ENCODE measurements at places on chromosomes 4 and X.

GRCh38 chr4:57679969-57680368 lies 569.8 kb upstream of the IGFBP7 start:
- DNase-seq: no peak

- DNase-seq: no peak
These were observed 71.5 kb downstream of the AFF1 start for GRCh38 chr4:87006426-87006675.

DNA sequence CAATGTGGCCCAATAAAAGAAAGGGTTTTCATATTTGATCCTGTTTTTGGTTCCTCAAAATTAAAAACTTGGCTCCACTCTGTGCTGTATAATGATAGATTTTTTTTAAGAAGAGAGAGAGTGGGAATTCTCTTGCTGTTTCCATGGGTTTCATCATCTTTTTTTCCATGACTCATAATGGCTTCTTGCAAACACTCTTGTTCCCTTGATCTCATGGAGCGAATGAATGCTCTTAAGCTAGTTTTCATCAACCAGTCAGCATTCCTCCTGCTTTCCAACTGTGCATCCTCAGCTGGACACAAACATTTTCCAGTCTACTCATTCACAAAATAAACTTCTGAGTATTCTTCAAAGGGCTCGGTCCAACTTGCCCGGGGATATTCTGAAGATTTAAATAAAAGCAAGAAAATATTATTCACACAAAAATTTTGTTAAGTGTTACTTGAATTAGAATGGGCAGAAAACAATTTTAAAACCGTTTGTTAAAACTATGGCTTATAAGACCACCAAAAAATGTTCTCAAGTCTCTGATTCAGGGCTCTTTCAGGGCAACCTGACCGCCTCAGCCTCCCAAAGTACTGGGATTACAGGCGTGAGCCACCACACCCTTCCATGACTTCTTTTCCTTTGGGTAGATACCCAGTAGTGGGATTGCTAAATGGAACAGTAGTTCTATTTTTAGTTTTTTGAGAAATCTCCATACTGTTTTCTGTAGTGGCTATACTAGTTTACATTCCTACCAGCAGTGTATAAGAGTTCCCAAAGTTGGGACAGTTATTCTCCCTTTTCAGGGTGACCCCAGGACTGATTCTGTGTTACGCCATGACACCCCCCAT lies 64.7 kb downstream of the TMEM156 start:
- peak; percentile 99 for DNase-seq

DNA sequence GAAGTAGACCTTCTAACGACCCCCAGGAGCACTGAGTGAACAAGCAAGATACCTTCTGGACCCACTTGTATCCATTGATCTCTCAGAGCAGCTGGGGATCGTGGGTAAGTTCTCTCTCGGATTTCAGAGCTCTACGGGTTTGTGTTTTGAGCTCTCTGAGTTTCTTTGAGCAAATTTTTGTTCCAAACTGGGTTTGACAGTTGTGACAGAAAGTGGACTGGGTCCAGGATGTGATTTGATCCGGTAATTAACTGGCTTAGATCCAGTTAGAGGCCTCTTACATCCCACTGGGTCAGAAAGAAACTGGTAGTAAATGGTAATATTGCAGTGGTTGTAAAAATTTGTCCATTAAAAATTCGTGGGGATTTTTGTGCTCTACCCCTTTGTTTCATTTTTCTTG lies 459.2 kb downstream of the INPP4B start:
- DNase-seq: no peak

GRCh38 chr4:121817701-121818100 lies 6.0 kb downstream of the CCNA2 start:
- no peak for DNase-seq

DNA sequence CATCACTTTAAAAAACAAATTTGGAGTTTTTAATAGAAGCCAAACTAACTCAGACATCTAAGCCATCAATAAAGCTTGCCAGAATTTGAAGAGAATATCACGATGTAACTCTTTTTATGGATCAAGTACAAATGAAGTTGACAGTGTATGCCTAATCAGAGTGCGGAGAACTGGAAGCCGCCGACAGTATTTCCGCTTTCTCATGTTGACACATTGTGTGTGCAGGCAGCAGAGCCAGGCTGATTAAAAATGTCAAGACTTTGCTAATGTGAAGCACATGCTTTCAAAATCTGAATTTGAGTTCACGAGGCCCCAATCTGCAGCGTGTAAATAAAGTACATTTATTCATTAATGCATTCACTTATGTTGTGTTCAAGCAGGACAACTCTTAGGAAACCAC lies 161.2 kb downstream of the TENM3 start:
- peak; percentile 48 for DNase-seq

DNA sequence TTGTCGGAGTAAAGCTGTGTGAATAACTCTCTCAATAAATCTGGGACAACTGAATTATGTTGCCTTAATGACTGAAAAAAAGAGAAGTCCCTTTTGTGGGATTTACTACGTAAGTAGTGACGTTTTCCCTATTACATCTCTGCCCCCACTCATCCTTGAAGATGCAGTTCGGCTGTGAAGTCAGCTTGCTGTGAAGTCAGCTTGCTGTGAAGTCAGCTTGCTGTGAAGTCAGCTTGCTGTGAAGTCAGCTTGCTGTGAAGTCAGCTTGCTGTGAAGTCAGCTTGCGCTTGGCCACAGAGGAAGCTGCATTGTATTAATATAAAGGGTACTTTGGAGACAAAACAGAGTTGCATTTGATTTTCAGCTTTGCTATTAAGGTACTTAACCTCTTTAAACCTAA lies 8.0 kb upstream of the VAMP7 start:
- no peak for DNase-seq

DNA sequence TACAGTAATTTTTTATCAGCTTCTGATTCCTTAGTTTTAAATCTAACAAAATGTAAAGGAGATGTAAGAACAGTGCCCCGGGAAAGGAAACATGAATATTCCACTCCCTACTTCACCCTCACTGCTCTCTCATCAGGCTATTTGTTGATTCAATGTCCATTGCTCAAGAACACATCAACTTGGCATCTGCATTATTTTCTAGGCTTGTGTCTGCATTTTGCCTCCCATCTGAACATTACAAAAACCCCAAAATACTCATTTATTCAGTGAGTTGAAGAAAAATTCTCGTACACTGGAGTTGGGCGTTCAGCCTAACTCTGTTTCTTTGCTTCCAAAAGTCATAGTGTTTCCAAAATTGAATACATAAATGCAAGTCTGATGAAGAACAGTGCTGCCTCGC lies 25.6 kb downstream of the ARHGAP6 start:
- no peak for DNase-seq

DNA sequence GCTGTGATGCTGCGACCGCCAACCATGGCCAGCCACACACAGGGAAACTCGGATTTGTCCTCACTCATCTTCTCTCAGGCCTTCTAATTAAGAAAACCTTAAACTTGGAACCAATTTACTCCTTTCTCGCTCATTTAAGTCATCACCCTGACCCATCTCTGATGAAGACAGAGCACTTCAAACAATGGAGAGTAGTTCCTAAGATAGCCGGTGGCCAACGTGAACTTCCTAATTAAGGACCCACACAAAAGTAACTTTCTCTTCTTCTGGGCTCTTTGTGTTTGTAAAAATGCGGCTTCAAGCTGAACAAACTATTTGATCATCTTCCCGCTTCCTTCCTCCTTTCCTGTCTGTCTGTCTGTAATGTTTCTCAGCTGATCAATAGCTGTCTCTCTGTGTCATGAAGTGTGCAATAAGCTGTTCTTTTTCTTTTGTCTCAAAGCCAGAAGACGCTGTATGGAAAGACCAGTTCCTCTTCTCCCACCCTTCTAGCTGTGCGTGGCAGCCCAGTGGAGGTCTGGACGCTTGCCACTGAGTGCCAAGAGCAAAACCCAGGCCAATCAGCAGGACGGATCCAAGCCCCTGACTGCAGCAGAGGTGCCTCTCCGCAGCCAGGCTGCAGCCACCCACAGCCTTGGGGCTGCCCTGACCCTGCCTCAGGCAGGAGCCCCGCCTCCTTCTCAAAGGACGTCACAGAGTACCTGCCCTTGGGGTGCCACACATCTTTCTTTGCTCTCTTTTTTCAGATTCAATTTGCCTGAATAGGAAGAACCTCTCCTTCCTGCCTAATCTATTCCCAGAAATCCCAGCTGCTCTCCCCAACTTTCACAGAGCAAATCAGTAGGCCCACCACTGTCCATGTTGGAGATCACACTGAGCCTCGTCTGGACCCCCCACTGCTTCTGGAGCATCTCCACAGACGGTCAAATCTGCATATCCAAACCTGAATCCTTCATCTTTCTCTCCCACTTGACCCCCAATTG lies 59.3 kb downstream of the MAML3 start:
- no peak for DNase-seq

DNA sequence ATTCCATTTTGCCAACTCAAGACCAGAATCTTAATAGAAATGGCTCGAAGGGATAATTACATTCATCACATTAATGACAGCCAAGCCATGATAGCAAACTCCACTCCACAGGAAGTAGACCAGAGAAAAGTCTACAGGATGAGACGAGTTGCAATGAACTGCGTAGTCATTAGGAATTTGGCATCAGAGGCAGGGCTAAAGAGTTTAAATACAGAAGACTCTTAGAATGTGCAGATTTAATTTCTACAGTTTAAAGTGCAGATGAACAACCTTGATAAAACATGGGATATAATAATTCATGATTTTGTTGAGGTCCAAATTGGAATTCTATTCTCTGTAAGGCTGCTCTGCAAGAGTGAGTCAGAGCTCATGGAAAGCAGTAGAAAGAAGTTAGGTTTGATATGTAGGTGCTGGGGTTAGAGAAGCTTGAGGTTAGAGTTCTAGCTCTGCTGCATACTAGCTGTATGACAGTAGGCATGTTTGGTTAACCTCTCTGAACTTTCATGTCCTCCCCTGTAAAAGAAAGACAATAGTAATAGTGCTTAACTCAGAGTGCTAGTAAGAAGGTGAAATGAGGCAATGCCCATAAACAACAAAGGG lies 32.2 kb downstream of the LNX1 start:
- DNase-seq: no peak

GRCh38 chr4:127759893-127760292 lies 22.2 kb upstream of the HSPA4L start:
- DNase-seq: no peak

- DNase-seq: no peak
These were observed 54.1 kb downstream of the HOPX start for GRCh38 chr4:56626963-56627362.

DNA sequence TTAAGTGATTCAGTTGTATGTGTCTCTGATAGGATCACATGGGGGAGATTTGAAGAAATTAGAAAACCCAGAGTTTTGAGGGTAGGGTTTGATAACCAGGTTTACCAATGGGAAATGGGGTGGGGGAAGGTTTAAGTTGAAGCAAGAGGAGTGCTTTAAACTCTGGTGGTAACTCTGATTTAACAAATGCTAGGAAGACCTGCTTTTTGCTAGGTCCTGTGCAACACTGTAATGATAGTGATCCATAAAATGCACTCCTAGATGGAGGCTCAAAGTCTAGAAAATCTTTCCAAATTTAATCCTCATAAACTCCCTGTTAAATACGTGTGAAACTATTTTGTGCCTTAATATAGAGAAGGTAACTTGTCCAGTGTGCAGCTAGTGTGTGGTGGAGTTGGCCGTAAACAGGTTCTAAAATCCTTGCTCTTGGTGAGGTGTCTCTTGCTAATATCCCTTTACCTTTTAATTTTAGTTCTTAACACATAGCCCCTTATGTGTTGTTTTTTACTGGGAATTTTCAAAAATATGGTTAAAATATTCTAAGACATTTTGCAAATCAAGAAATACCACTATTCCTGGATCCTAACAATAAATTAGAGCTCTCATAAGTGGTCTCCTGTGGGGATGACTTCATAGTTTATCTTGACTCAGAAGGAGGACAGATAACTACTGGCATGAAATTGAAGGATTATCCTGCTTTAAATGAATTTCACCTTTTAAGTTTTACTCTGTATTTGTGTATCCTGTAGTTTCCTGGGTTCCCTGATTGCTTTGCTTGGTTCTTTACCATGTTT lies 4.1 kb downstream of the RPL34 start:
- no peak for DNase-seq

- no peak for DNase-seq
These were observed 119.2 kb upstream of the FAM241A start for GRCh38 chr4:112026058-112026457.

DNA sequence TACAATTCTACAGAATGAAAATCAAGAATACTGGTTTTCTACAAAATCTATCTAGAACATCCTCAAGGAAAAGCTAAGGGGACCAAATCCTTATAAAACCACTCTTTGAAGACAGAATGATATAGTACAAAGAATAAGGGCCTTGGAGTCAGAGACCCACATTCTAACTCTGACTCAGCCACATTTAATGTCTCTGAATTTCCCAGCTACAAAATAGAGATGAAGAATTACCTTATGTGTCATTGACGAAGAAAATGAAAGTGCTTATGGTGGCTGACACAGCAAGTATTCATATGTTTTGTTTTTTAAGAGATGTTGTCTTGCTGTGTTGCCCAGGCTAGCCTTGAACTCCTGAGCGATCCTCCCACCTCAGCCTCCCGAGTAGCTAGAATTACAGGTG lies 35.9 kb upstream of the CXorf38 start:
- DNase-seq: no peak

GRCh38 chr4:72410158-72410557 lies 158.9 kb downstream of the ADAMTS3 start:
- DNase-seq: no peak

DNA sequence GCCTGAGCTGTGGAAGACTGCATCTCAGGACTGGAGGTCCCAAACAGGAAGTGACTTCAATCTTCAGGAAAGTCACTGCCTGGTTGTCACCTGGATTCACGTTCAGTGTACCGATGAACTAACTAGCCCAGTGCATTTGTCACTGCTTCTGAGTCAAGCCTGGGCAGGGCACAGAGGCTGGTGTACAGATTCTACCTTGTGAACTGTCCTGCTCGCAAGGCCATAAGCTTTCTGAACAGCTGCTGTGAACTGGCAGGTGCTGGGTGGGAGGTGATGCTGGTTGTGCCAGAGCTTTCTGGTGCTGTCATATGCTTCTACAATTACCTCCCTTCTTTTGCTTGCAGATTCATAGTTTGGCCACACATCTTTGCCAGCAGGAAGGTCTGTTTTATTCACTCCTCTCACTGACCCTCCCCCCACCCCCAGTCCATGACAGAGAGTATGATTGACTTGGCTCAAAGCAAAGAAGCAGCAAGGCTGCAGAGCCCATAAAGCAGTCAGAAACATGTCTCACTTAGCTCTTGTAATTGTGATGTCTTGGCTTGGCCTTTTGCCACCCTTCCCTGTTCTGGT lies 40.5 kb downstream of the ZCCHC12 start:
- DNase-seq: no peak

- no peak for DNase-seq
These were observed 549.9 kb downstream of the PDHA2 start for GRCh38 chr4:96389770-96390169.

DNA sequence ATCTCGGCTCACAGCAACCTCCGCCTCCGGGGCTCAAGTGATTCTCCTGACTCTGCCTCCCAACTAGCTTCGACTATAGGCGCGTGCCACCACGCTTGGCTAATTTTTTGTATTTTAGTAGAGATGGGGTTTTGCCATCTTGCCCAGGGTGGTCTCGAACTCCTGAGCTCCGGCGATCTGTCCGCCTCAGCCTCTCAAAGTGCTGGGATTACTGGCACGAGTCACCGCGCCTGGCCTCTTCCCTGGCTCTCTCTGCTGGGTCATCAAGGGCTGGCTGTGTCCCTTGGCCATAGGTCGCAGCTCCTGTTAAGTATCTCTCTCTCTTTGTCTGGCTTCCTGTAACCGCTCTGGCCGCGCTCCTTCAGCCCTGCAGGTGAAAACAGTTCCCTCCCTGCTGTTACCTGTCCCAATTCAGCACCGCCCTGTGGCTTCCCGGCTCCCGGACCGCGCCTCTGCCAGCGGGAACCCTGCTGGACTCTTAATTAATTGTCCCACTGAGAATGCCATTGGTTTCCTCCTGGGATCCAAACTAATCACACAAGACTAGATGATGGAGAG lies 1.3 kb upstream of the RGS12 start:
- no peak for DNase-seq
